Astrocyte (in vitro differentiated cells and primary cell): ENCODE measurements at places on chromosomes 7 and 10. TPM values are rescaled to one million over a fixed set of nuclear protein-coding genes. Genes with fewer than 3 reads are reported as not detected.

LDB3 gene
- 3.5 and 3.9 TPM in 2 replicates for total RNA-seq

NANOS1 gene
- total RNA-seq: 3.0 and 4.7 TPM in 2 replicates

SEC61G gene
- 280 TPM in 2 replicates for total RNA-seq

REPIN1 gene
- total RNA-seq: 80.1 and 95.3 TPM in 2 replicates

CEP55 gene
- 2.0 and 3.7 TPM in 2 replicates for total RNA-seq

CCL26 gene
- not detected in 2 replicates for total RNA-seq

EIF5AL1 gene
- 1.0 and 1.1 TPM in 2 replicates for total RNA-seq

HMX3 gene
- total RNA-seq: not detected in 2 replicates

- no peak for DNase-seq
These were observed 15.4 kb downstream of the AKR1B1 start for GRCh38 chr7:134443396-134444070.

DNA sequence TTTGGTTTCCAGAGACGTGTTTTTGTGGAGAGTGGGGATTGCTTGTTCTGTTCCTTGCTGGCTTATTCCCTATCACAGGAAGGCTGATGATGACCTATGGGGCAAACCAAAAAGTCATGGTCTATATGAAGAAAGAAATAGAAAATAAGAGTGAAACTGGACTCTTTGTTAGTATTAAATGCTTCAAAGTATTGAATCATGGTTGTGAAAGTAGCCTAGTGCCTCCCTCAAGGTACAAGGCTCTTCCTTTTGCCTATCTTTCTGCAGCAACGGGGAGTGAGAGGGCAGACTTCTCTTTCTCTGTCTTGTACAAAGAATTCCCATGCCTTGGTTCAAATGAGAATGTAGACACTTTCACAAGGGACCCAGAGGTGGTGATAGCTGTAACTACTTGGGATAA is 9.0 kb downstream of the MEST start:
- DNase-seq: no peak

DNA sequence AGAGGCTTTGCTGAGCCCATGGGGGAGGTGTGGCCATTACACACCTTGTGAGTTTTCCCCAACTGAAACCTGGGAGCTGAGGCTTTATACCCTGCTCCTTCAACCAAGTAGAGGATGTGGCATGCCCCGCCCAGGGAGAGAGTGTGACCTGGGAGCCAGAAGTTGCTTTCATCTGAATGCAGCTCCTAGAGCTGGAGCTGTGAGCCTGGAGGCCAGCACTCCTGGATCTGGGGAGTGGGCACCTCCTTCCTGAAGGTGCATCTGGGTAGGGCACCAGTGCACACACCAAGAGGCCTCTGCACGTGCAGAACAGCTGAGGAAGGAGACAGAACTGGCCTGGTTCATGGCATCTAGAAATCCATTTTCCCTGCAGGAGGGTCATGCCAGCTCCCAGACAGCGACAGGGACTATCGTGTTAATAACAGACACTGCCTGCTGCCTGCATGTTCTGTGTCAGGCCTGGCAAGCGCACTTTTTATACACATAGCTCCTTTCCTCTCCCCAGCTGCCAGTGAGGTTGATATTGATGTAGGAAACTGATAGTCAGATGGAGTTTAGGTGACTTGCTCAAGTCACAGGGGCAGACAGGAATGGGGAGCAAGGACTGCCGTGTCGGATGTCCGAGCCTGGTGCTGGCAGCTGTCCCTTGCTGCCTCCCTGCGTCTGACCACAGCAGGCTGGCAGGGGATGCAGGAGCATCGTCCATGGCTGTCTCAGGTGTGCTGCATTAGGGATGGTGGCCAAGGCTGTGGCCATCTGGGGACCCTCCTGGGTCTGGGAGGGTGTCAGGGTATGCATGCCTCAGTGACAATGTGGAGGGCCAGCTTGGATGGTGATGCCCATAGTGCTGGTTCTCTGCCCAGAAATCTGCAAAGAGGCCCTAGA is 189.9 kb upstream of the CXCL12 start:
- DNase-seq: no peak

- no peak for DNase-seq
These were observed 19.0 kb downstream of the NUDCD3 start for GRCh38 chr7:44471436-44471835.

DNA sequence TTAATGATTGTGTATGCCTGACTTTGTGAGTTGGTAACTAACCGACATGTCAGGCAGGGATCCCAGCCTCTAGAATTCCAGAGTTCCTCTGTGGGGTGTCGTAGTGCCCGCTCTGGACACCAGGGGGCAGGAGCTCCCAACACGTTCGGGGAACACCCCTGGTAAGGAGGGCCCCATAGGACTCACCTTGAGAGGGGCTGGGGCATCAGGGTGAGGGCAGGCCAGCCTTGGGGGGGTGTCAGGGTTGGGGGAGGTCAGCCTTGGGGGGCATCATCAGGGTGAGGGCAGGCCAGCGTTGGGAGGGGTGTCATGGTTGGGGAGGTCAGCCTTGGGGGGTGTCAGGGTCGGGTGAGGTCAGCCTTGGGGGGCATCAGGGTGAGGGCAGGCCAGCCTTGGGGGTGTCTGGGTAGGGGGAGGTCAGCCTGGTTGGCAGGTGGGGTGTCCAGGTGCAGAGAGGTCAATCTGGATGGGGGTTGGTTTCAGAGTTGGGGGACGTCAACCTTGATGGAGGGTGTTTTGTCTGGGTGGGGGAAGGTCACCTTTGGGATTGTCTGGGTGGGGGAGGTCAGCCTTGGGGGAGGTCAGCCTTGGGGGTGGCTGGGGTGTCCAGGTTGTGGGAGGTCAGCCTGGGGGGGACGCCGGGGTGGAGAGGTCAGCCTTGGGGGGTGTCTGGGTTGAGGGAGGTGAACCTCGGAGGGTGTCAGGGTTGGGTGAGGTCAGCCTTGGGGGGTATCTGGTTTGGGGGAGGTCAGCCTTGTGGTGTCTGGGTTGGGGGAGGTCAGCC is 45.6 kb upstream of the SUN1 start:
- no peak for DNase-seq

DNA sequence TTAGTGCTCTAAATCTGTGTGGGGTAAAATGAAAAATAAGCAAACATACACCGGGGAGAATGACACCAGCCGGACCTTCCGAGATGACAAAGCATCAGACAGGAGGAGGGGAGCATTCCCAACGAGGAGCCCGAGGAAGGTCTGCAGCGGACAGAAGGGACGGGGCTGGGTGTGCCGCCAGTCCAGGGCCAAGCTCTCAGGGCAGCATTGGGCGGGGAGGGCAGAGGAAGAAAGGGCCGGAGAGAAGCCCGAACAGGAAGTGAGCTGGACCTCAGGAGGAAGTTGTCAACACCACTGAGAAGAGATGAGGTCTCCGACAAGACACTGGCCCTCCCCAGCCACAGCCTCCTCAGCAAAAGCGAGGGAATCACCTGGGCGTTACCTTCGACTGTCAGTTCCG is 182.6 kb upstream of the RNF32 start:
- no peak for DNase-seq

DNA sequence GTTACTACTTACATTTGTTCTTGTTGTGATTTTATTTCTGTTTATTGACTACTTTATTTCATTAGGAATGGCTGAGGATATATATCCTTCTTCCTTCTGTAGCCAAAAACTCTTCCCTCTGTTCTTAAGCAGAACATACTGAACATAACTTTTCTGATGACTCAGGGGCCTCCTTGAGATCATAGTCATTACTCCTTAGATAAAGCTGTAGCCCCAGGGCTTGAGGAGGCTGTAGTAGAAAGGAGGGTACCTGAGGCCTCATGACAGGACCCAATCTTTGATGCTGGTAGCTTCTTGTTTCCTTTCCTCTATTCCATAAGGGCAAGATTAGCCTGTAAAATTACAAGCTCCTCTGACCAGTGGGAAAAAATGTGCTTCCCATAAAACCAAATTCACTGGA is 41.2 kb upstream of the FGFR2 start:
- DNase-seq: no peak

DNA sequence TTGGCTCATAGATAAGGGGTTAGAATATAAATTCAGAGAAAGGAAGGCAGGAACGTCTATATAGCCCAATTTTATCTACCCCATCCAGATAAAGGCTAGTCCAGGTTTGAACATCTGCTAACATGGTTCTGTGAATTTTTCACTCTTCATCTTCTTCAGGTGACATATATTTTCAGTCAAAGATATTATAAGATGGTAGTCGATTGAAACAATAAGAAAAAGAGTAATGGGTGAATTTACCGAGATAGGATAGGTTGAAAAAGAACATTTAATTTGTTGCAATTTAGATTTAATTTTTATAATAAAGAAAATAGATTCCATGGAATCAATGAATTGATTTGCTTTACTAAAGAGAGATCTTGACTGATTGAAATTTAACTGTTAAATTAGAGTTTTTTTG is at the start of gene OR2F1:
Gene OR2F1 (plus strand): TSS at position 301 of the 400 bp plus-strand sequence. CDS start 5,127 bp downstream, outside the sequence.
- DNase-seq: no peak

GRCh38 chr10:99339077-99339476 is 9.9 kb downstream of the CNNM1 start:
- DNase-seq: peak; percentile 30

- peak; percentile 28 for DNase-seq
These were observed 8.2 kb downstream of the NT5C3A start for GRCh38 chr7:33054261-33054964.

GRCh38 chr7:88922944-88923343 is 127.4 kb upstream of the TEX47 start:
- no peak for DNase-seq

GRCh38 chr7:105493196-105493922 is 28.7 kb downstream of the PUS7 start:
- peak; percentile 19 for DNase-seq

GRCh38 chr7:95777269-95777668 is 4.9 kb downstream of the DYNC1I1 start:
- no peak for DNase-seq

DNA sequence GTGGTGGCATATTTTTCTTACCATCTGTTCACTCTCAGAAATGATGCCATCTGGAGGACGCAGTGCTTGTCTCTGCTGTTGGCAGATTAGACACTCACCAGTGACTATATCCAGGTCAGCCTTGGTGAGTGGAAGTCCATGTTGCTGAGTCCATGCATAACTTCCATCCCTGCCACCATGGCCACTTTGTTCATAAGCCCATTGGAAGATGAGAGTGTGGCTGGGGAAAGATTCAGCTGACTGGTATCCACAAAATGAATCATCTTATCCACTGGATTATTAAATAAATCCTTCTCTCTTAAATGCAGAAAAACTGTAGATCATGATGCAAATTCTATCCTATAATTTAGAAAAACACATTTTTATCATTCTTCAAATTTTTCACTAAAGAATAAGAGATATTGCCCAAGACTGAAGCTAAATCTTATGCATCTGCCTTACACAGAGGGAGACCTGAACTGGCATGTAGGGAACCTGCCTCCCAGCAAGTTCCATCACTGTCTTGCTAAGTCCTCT is 726.9 kb downstream of the TNS3 start:
- DNase-seq: peak; percentile 63

DNA sequence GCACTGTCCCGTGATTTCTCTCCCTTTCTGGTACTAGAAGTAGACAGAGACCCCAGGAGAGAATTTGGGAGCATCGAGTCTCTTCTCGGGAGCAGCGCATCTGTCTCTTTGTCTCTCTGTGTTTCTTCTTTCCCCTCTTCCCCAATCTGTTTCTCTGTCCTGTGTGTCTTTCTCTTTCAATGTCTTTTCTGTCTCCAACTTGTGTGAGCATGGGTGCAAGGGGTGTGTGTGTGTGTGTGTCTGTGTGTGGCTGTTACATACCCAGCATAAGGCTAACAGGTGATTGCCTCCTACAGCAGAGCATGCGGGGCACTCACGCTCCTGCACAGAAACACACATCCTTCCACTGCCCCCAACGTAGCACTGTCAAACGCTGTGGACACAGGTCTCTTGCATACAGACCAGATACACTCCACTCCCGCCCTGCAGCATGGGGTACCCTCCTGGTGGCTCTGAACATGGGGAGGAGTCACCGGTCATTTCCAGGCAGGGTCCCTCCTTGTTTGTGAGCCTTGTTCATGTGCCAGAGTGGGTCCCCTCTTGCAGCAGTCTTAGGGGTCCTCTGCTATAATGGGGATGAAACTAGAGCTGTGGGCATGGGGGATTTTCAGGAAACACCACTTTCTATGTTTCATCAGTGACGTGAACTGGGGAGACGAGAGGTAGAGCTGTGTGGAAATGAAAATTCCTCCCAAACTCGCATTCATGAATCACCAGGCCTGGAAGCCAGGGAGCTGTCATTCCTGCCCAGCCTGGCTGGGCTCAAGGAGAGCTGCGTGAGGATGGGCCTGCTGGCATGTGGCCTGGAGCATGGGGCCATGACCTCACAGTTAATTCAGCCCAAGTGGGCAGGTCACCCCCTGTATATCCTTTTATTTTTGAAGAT is 980 bp downstream of the ADAMTS14 start:
- DNase-seq: peak; percentile 91

DNA sequence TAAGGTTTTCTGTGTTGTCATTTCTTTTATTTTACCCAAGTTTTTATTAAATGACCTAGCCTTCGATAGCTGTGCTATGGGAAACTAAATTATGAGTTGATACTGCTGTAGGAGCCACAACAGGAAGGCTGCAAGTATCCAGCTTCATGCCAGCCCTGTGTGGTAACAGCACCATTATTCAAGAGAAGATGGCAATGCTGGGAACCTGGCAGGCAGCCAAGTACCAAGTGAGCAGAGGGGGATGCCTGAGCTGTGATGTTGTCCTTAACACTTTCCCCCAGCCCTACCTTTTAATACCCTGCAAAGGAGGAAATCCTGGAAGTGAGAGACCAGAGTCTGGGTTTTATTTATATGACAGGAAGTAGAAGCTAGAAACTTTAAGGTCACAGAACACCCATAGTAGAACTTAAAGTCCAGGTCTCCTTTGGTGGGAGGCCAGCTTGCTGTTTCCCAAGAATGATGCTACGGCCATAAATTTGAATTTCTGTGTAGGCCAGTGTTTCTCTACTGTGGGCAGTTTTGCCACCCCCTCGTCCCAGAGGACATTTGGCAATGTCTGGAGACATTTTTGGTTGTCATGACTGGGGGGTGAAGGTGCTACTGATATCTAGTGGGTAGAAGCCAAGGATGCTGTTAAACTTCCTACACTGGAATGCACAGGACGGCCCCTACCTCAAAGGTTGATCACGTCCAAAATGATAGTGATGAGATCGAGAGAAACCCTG is 9.2 kb upstream of the ATXN7L1 start:
- DNase-seq: peak; percentile 6

- no peak for DNase-seq
These were observed 92.8 kb downstream of the VWC2 start for GRCh38 chr7:49866076-49866735.

DNA sequence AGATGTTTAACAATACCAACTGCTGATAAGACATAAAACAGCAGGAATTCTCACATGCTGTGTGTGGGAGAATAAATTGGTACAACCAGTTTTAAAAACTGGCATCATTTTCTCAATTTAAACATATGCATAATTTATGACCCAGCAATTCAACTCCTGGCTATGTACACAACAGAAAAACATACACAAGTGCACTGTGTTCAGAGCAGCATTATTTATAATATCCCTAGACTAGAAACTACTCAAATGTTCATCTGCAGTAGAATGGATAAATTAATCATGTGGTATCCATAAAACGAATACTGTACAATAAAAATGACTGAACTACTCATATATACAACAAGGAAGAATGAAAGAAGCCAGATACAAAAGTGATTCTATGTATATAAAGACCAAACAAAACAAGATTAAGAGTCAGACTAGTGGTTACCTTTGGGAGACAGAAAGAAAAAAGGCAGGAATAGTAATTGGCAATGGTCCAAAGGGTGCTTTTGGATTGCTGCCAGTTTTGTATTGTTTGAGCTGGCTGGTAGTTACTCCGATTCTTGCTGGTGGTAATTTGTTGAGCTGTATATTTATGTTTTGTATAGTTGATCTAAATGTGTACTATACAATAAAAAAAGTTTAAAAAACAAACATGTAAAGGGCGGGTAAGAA is 306.0 kb downstream of the TFEC start:
- no peak for DNase-seq

GRCh38 chr10:96935148-96935547 is 103.0 kb downstream of the LCOR start:
- no peak for DNase-seq
